Natural killer cell (primary cell): ENCODE measurements at places on chromosomes 6 and 20. TPM values are rescaled to one million over a fixed set of nuclear protein-coding genes. Genes with fewer than 3 reads are reported as not detected.

DNA sequence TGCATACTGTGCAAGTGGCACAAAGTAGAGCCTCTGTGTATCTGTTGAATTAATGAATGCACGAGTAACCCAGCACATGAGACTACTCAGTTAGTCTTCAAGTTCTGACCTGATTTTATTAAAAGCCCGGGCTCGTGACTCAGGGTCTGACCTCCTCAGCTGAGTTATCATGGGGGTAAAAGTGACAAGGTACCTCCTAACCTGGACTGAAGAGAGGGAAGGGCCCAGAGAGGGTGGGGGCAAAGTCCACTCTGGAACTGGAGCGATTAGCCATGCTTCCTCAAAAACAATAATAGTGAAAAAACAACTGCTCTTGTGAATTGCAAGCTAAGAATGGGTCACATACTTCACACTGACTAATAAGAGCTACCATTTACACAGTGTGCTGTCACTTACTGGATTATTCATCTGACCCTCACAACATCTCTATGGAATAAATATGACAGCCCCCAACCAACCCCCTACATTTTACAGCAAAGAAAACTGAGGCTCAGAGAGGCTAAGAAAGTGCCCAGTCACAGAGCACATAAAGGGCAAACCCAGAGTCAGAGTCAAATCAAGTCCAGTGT lies 26.7 kb downstream of the TRERF1 start:
- H3K27ac ChIP-seq, result no peak overlapping the region
- H3K4me3 ChIP-seq, result no peak overlapping the region
- no peak for DNase-seq

DNA sequence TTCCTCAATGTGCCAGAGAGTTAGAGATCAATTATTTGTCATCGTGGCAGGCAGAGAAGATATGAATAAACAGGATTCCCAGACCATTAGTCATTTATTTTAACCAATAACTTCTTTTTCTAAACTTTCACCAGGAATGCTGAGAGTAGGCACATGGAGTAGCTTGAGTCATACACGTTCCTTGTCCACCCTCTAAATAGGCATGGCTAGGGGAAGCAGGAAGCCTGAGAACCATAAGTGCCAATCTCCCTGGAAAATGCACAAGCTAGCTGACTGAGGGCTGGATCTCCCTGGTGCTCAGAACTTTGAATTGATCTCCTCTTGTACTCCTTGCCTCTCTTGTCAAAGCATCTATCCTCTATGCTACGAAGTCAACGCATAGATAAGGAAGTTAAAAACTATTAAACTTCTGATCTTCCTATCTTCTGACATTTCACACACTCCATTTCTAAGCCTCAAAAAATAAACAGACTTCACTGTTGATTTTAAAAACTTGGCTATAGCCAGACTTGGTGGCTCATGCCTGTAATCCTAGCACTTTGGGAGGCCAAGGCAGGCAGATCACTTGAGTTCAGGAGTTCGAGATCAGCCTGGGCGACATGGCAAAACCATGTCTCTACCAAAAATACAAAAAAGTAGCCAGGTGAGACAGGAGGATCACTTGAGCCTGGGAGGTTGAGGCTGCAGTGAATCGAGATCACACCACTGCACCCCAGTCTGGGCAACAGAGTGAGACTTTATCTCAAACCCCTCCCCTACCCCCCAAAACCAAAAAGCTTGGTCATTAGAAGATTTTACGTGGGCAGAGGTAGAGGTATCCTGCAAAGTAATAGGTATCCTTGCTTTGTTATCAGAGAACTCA lies 11.8 kb downstream of the ADTRP start:
- DNase-seq, result no peak
- H3K4me3 ChIP-seq, result no peak overlapping the region
- H3K36me3 ChIP-seq, result no peaks in the 10 kb centered on the region

DNA sequence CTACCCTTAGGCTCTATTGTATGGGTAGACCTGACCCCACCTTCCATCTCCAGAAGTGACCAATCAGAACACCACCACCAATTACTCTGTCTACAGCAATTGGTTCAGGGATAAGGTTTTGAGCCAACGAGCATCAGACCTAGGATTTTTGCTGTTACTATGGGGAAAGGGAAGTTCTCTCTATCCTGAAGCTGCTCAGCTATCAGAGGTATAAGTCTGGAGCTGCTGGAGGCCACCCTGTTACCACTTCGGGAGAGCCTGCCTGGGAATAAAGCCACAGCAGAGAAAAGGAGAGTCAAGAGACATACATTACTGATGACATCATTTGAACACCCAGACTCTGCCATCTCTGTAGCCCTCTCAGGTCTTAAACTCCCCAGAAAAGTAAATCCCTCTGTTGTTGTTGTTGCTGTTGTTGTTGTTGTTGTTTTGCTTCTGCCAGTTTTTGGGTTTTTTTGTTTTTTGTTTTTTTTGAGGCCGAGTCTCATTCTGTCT lies 94.5 kb downstream of the PREX1 start:
- H3K27me3 ChIP-seq, result no peaks in the 10 kb centered on the region
- H3K27ac ChIP-seq, result no peak overlapping the region
- no peak overlapping the region for H3K4me3 ChIP-seq
- H3K36me3 ChIP-seq, result peaks cover 53% of the 10 kb centered on the region

DNA sequence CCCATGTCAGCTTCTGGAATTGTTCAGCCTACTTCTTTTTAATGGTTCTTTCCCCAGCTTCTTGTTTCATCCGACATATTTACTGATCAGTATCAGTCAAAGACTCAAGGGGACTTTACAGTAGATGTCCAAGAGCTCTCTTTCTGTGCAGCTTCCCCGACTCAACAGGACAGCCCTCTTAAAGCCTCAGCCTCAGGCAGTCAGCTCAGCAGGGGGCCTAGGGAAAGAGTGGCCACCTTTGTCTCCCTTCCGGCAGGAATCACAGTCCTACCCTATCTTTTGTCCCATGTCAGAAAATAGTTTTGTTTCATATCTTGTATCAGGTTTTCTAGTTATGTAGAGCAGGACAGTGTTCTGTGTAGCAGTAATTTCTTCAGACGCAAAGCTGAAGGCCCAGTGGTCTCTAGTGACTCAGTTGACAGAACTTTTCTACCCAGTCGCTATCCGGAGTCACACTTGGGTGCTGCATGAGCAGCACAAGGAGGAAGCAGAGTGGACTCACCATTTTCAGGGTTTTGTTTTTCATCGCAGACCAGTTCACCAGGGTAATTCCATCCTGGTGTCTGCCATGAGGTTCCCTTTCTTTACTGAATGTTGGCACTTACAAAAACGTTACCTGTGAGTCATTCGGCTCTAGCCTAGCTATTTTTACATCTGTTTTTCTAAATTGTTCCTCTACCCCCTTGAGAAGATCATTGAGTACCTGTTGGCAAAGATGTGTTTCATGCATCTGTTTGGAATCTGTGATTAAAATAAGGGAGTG lies 47.7 kb downstream of the SPATA2 start:
- H3K27ac ChIP-seq, result no peak overlapping the region
- no peaks in the 10 kb centered on the region for H3K4me1 ChIP-seq
- H3K4me3 ChIP-seq, result no peak overlapping the region
- no peaks in the 10 kb centered on the region for H3K27me3 ChIP-seq

GRCh38 chr6:42320762-42321161 lies 103.1 kb upstream of the MRPS10 start:
- no peak overlapping the region for H3K4me3 ChIP-seq
- H3K4me1 ChIP-seq, result peaks cover 11% of the 10 kb centered on the region
- no peaks in the 10 kb centered on the region for H3K27me3 ChIP-seq
- H3K36me3 ChIP-seq, result no peaks in the 10 kb centered on the region
- H3K27ac ChIP-seq, result no peak overlapping the region

GRCh38 chr6:53494076-53494475 lies 50.8 kb downstream of the GCLC start:
- peaks cover 11% of the 10 kb centered on the region for H3K36me3 ChIP-seq
- H3K27ac ChIP-seq, result no peak overlapping the region
- H3K4me3 ChIP-seq, result no peak overlapping the region
- no peak for DNase-seq
- peaks cover 3% of the 10 kb centered on the region for H3K4me1 ChIP-seq

DNA sequence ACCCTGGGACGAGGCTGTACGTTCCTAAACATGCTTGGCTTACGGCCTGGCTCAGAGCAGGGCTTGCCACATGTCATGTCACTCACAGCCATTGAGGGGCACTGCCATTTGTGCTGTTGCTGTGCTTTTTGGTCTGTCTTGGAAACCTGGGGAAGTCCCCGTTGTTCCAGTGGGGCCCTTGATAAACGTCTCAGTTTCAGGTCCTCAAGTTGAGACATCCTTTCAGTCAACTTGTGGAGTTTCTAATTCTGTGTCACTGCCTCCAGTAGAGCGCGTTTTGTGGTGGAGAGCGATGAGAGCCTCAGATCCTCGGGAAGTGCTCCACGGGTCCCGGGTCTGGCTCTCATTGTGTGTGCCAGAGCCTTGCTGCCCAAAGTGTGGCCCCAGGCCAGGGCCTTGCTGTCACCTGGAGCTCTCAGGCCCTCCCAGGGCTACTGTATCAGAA lies 43.0 kb upstream of the CCR6 start:
- no peaks in the 10 kb centered on the region for H3K36me3 ChIP-seq
- no peak for DNase-seq
- no peak overlapping the region for H3K4me3 ChIP-seq
- peak overlapping the region; percentile 35 for H3K27ac ChIP-seq
- H3K4me1 ChIP-seq, result peaks cover 4% of the 10 kb centered on the region

- no peak overlapping the region for H3K27ac ChIP-seq
- no peak for DNase-seq
- H3K4me1 ChIP-seq, result no peaks in the 10 kb centered on the region
- no peaks in the 10 kb centered on the region for H3K27me3 ChIP-seq
- no peaks in the 10 kb centered on the region for H3K36me3 ChIP-seq
Measured at GRCh38 chr6:66772800-66773199, 1065.8 kb upstream of the EYS start.

DNA sequence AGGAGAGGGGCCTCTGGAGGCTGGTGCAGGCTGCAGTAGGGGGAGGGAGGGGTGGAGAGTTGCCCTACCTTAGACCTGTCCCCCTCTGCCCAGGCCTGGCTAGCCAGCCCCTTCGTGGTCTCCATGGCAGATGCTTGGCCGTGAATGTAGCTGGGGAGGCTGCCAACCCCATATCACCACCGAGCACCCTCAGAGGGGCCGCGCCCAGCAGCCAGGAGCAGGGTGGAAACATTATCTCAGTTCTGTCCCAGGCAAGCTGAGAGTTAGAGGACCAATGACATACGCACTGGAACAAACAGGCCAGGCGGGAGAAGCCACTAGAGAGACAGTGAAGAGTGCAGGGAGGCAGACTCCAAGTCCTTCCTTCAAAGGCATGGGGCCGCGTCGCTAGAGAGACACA lies 66.5 kb downstream of the LRFN2 start:
- no peaks in the 10 kb centered on the region for H3K36me3 ChIP-seq
- DNase-seq, result no peak
- no peaks in the 10 kb centered on the region for H3K4me1 ChIP-seq
- no peak overlapping the region for H3K27ac ChIP-seq
- H3K27me3 ChIP-seq, result no peaks in the 10 kb centered on the region
- no peak overlapping the region for H3K4me3 ChIP-seq

DNA sequence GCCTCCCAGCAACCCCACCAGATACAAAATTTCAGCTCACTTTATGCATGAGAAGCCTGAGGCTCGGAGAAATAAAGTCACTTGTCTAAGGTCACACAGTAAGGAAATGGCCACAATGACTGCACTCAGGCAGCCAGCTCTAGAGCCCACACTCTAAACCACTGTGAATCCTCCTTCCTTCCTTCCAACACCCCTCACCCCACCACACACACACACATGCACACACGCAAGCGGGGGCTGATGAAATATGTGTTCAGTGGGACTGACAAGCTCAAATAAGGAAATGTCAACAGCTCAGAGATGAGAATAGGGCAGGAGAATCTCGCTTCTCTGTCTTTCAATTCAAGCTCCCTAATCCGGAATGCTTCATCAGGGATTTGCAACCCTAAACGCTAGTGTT lies 6.0 kb upstream of the BPIFA1 start:
- no peaks in the 10 kb centered on the region for H3K27me3 ChIP-seq
- no peak for DNase-seq
- H3K4me1 ChIP-seq, result peaks cover 20% of the 10 kb centered on the region
- H3K36me3 ChIP-seq, result no peaks in the 10 kb centered on the region
- H3K27ac ChIP-seq, result no peak overlapping the region

DNA sequence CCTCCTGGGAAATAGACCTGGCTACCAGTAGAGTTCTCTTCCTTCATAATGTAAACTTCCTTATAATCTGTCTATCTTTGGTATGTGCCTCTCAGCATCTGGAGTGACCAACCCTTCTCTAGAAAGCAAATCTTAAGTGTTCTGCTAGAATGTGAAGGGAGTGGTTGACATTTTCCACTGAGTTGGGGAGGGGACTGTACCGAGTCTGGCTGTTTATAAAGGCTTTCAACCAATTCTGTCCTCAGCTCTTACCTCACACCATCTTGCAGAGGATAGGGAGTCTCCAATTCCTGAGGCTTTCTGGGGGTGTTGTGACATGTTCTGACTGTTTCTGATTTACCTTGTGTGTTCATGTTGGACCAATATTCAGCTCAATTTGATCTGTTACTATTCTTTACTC lies 39.6 kb downstream of the FAM217A start:
- no peaks in the 10 kb centered on the region for H3K27me3 ChIP-seq
- H3K36me3 ChIP-seq, result peaks cover 74% of the 10 kb centered on the region
- no peak overlapping the region for H3K27ac ChIP-seq
- H3K4me1 ChIP-seq, result peaks cover 2% of the 10 kb centered on the region
- H3K4me3 ChIP-seq, result no peak overlapping the region

- DNase-seq, result no peak
- no peak overlapping the region for H3K4me3 ChIP-seq
- H3K4me1 ChIP-seq, result no peaks in the 10 kb centered on the region
- H3K27me3 ChIP-seq, result no peaks in the 10 kb centered on the region
- no peak overlapping the region for H3K27ac ChIP-seq
Measured at GRCh38 chr6:104003803-104004516, 855.8 kb downstream of the HACE1 start.

GRCh38 chr20:6708010-6708409 lies 59.5 kb upstream of the BMP2 start:
- no peak for DNase-seq
- H3K4me3 ChIP-seq, result no peak overlapping the region
- no peaks in the 10 kb centered on the region for H3K36me3 ChIP-seq
- no peaks in the 10 kb centered on the region for H3K27me3 ChIP-seq

- H3K27me3 ChIP-seq, result no peaks in the 10 kb centered on the region
- H3K4me3 ChIP-seq, result peak overlapping the region; percentile 84
- H3K27ac ChIP-seq, result peak overlapping the region; percentile 97
- no peaks in the 10 kb centered on the region for H3K36me3 ChIP-seq
- peaks cover 6% of the 10 kb centered on the region for H3K4me1 ChIP-seq
Measured at GRCh38 chr6:157020398-157020797, 243.2 kb downstream of the ARID1B start.

DNA sequence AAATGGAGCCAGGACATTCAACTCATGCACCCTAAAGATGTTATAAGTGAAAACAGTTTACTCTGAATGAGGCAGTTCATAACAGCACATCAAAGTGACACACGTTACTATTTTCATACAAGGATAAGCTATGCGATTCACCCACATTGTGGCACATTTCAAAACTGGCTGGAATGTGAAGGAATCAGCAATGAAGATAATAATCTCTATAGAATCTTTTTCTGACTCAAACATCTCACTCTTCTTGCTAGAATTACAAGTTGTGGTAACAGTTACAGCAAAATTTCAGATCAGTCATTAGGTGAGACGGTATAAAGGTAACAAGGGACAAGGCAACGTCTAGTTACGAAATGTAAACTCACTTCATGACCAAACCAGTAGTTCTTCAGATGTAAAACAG lies 17.5 kb downstream of the TMEM244 start:
- H3K27me3 ChIP-seq, result no peaks in the 10 kb centered on the region
- H3K4me1 ChIP-seq, result no peaks in the 10 kb centered on the region
- DNase-seq, result no peak
- H3K4me3 ChIP-seq, result no peak overlapping the region

- no peaks in the 10 kb centered on the region for H3K36me3 ChIP-seq
- no peak for DNase-seq
- H3K27ac ChIP-seq, result no peak overlapping the region
Measured at GRCh38 chr6:116969211-116969863, 92.3 kb downstream of the RFX6 start.

The WFDC2 gene
- not detected for total RNA-seq

The PCK1 gene
- not detected for total RNA-seq

The GPSM3 gene
- 240 TPM for total RNA-seq

The TRPC4AP gene
- 74.4 TPM for total RNA-seq

The PBOV1 gene
- not detected for total RNA-seq

The HLA-DRB5 gene
- total RNA-seq, result 25.6 TPM
